ENCODE measurements at places on chromosomes 5 and 9. TPM values are rescaled to one million over a fixed set of nuclear protein-coding genes. Genes with fewer than 3 reads are reported as not detected.

Gene GARIN3
- not detected for polyA plus RNA-seq

Gene PCDHGB6
- polyA plus RNA-seq: 0.39 TPM

Gene SHISAL2B
- polyA plus RNA-seq: not detected

Gene PCDHB2
- polyA plus RNA-seq: not detected

Gene FBP1
- 7.1 TPM for polyA plus RNA-seq

Gene SLC38A9
- polyA plus RNA-seq: 24.3 TPM

Gene PCDH12
- 0.29 TPM for polyA plus RNA-seq
